ENCODE measurements at places on chromosomes 7 and 10.

GRCh38 chr7:79529881-79530235 is 76.4 kb upstream of the MAGI2 start:
- DNase-seq, result no peak

DNA sequence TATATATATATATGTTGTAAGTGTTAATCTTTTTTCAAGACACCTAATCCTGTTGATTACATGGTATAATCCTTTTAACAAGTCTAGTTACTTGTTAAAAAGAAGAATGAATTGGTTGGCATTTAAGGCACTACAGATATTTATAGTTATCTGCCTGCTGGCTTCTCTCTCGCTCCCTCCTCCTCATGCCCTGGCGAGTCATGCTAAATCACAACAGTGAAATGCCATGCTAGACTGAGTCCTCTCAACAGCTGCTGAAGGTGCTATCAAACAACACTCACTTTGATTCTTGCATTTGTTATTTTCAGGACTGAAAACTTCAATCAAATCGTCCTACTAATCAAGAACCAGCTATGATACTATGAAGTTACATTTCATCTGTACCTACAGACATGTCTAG is 15.4 kb downstream of the NRAP start:
- no peak for DNase-seq

GRCh38 chr10:132817701-132818211 is 31.8 kb upstream of the NKX6-2 start:
- DNase-seq, result no peak

DNA sequence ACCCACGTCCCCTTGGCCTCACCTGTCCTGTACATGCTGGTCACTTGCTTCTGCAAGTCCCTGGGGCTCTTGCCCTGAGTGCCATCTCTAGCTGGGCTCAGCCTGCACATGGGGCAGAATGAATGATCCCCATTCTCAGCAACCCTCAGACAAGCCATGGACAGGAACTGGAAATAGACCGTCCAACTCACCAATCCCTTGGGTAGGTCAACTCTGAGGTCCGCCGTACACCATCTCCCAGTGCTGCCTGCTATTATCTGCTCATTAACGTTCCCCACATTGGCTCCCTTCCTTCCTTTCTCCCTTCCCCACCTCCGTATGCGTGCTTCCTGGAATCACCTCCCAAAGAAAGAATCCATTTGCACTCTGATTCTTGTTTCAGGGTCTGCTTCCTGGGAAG is 335.0 kb downstream of the SFMBT2 start:
- no peak for DNase-seq

DNA sequence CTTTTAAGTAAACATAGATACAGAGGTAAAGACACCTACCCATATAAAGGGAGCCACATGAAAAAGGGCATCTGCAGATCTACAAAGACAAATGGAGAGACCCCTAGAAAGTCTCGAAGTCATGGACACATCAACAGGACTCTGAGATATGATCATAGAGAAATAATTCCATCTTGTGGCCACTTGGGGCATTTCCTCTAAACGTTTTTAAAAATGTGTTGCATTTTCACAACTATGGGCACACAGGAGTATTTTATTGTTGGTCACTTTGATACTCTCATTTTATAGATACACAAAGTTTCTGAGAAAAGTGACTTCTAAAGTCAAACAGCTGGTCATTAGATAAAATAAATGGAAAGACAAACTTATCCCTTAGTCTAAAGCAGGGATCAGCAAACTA is 87.1 kb downstream of the CRTAC1 start:
- DNase-seq, result no peak

DNA sequence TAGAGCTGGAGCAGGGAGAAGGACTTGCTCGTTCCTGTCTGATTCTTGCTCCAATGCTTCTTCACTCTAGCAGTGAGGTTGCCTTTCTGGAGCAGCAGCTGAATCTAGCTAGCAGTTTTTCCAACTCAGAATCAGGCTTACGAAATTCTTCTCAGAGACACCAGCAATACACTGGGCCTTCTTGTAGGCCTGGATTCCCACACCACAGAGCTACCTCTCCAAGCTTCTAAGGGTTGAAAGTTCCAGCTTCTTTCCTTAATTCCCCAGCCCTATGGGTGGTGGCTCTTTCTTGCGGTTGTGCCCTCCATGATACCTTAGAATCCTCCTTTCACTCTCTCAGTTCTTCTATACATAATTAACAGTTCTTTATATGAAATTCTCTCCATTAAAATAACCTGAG is 586.6 kb downstream of the INHBA start:
- no peak for DNase-seq

GRCh38 chr10:6607182-6607581 is 27.1 kb upstream of the PRKCQ start:
- no peak for DNase-seq

DNA sequence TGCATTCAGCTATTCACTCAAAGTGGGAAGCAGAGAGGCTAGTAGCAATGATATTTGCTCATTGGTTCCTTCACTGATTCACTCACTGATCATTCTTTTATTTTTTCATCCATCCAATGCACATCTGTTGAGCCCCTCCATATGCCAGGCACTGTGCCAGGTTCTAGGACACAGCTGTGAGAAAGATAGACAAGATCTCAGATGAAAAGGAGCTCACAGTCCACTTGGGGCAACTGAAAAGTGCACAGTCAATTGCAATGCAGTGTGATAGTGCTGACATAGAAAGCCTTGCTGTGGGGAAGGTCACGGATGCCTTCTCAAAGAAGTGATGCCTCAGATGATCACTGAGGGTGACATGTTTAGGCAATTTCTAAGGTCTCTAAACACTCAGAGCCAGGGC is 262.3 kb downstream of the PTEN start:
- DNase-seq, result no peak

- DNase-seq, result peak; percentile 59
These were observed 653.7 kb upstream of the SEMA3D start for GRCh38 chr7:85840554-85840953.

DNA sequence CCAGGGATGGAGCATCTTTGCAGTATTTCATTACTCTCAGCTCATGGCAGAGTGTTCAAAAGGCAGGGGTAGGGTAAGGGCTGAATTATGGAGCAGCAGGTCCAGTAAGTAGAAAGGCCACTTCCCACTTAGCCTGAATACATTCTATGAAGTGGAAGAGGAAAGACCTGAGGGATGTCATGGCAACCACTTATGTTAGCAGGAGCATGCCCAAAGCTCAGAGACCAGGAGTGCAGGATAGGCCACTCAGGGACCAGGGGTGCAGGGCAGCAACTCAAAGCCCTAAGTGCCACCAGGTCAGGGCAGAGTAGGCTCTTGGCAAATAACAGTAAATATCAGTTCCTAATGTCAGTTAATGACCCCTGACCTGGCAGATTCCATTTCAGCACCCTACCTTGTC is 3.6 kb downstream of the SRI start:
- DNase-seq, result no peak

- DNase-seq, result no peak
These were observed 62.9 kb downstream of the SYPL1 start for GRCh38 chr7:106049139-106049752.

GRCh38 chr10:88417387-88418030 is 165.6 kb downstream of the RNLS start:
- no peak for DNase-seq

GRCh38 chr10:129334266-129334665 is 132.8 kb upstream of the MGMT start:
- DNase-seq, result no peak

DNA sequence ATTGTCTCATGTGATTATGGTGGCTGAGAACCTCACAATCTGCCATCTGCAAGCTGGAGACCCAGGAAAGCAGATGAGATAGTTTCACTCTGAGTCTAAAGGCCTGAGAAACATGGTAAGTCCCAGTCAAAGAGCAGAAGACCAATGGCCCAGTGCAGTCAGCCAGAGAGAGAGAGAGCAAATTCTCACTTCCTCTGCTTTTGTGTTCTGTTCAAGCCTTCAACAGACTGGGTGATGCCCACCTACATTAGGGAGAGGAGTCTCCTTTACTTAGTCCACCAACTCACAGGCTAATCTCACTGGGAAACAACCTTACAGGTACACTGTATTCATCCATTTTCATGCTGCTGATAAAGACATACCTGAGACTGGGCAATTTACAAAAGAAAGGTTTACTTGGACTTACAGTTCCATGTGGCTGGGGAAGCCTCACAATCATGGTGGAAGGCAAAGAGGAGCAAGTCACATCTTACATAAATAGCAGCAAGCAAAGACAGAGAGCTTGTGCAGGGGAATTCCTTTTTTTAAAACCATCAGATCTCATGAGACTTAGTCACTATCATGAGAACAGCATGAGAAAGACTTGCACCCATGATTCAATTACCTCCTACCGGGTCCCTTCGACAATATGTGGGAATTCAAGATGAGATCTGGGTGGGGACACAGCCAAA is 4.7 kb upstream of the FRMPD2 start:
- no peak for DNase-seq

DNA sequence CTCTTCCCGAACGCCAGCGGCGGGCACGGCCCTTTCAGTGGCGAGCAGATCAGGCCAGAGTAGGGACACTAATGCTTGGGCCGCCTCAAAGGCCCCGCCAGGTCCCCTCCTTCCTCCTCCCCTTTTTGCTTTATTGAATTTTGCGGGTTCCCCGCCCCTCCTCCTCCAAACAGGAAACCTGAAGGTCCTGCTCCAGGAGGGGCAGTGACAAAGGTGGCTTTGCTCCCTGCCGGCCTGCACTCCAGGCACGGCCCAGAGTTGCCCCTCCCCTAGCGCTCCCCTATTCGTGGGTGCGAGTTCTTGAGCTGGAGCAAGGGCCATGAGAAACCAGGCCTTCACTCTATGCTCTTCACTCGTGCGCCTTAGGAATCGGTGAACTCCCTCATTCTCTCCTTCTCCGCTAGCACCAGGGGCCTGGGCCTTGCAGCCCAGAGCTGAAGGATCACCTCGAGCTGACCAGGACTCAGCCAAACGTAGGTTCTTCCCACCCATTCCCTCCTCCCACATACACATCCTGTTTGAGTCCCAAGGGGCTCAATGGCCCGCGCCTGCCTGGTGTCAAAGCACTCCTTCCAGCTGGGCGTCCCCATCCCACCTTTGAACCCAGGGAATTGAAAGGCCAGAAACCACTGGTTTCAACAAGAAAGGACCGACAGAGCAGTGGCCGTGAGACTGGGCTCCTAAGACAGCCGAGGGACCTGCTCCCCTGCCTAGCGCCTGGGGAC is 619 bp upstream of the HOXA6 start:
- DNase-seq, result no peak

DNA sequence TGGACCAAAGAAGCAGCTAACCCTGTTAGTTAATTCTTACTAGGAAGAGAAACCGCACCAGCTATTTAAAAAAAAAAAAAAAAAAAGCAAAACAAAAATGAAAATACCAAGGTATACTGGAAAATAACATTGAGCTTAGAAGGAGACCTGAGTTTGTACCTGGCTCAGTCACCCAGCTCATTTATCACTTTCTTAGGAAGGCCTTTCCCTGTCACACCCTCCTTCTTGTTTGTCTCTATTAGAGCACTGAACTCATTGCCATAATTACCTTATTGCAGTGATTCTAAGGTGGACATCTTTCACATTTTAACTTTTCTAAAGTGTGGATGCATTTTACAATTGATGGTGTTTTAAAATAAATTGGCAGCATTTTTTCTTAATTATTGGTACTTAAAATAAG is 24.1 kb downstream of the UBE2D1 start:
- DNase-seq, result no peak

- DNase-seq, result no peak
These were observed 552.4 kb downstream of the PHTF2 start for GRCh38 chr7:78350926-78351325.

DNA sequence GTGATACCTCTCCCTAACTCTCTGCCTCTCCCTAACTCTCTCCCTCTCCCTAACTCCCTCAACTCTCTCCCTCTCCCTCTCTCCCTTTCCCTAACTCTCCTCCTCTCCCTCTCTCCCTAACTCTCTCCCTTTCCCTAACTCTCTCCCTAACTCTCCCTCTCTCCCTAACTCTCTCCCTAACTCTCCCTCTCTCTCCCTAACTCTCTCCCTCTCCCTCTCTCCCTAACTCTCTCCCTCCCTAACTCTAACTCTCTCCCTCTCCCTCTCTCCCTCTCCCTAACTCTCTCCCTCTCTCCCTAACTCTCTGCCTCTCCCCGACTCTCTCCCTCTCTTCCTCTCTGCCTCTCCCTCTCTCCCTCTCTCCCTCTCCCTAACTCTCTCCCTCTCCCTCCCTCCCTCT is 2.0 kb upstream of the PTPRN2 start:
- no peak for DNase-seq

- no peak for DNase-seq
These were observed 66.4 kb downstream of the MTURN start for GRCh38 chr7:30201161-30201666.

Measured in fibroblast of pulmonary artery (primary cell).